Stimulated activated CD4-positive, alpha-beta T cell treated with anti-CD3 and anti-CD28 coated beads, Interleukin-4, amount 100 ng/mL, for 48 hours (primary cell): ENCODE measurements at places on chromosomes 7 and 10.

DNA sequence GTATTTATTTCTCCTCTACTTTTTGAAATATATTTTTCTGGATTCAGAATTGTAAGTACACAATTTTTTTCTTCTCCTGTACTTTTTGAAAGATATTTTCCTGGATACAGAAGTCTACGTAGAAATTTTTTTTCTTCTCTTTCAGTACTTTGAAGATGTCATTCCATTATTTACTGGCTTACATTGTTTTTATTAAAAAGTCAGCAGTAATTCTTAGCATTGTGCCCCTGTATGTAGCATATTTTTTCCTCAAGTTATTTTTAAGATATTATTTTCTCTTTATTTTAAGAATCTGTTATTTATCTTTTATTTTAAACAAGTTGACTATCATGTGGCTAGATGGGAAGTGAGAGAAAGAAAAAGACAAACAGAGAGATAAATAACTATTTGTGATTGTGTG is 119.0 kb upstream of the NPSR1 start:
- no peak for DNase-seq

DNA sequence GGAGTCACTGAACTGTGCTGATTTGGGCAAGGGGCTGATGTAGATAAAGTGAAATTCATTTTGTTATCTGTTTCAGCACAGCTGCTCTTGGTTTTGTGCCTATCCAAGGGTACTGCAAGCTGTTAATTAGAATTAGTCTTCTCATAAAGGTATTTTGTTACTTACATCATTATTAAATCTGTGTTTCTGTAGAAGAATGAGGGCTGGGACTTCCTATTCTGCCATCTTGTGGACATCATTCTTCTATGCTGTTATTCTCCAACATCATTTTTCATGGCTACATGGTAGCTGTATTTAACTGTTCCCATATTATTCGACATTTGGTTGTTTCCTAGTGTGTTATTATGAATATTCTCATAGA is 76.2 kb upstream of the CCDC71L start:
- DNase-seq, result no peak

DNA sequence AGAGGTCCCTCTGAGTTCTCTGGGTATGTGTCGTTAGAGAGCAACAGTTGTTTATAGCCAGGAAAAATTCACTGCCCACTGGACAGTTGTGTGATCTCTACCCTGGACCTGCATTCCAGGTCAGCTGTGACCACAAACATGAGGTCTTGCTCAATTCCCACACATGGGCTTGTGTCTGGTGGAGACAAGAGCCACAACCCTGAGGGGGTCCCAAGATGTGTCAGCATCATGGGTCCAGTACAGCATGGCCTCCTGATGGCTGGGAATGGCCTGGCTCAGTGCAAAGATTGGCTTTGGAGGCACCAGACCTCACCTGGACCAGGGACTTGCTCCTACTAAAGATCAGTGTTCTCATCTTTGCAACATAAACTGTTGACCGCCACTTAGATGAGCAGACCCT is 751.6 kb downstream of the GRID1 start:
- no peak for DNase-seq

GRCh38 chr10:80075781-80076180 is 2.7 kb upstream of the TMEM254 start:
- DNase-seq, result peak; percentile 16

DNA sequence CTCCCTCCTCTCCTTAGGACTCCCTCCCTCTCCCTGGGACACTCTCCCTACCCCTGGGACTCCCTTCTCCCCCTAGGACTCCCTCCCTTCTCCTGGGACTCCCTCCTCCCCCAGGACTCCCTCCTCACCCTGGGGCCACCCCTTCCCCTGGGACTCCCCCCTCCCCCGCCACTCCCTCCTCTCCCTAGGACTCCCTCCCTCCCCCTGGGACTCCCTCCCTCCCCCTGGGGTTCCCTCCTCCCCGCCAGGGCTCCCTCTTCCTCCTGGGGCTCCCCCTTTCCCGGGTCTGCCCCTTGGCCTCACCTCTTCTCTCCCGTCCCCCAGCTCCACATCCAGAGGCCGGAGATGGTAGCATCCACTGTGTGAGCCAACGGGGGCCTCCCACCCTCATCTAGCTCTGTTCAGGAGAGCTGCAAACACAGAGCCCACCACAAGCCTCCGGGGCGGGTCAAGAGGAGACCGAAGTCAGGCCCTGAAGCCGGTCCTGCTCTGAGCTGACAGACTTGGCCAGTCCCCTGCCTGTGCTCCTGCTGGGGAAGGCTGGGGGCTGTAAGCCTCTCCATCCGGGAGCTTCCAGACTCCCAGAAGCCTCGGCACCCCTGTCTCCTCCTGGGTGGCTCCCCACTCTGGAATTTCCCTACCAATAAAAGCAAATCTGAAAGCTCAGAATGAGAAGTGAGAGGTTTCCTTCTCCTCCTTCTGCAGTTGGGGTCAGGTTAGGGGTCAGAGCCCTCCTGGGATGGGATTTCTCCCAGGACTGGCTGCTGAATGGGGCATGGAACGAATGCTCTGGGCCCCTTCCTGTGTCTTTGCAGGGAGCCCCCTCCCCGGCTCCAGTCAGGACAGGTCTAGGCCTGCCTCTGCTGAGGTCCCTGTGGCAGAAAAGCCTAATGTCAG is 1.4 kb upstream of the MUC17 start:
- DNase-seq, result no peak

DNA sequence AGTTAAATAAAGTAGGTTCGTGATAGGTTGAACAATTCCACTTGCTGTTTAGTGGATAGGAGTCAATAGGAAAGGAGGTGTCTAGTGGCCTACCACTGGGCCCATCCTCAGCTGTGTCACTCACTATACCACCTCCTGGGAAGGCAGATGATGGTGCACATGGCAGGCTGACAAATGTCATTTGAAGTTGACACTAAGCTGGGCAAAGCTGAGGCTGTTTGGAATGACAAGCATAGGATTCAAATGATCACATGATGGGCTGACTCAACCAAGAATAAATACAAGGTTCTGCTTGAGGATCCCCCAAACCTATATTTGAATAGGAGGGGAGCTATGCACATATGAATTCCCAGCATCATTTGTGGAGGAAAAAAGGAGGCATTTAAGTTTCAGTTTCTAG is 489.8 kb downstream of the RPS24 start:
- no peak for DNase-seq

- no peak for DNase-seq
Observed at GRCh38 chr10:27816320-27816719, 70.7 kb upstream of the MKX start.

- DNase-seq, result no peak
Observed at GRCh38 chr7:70098133-70098561, 499.9 kb downstream of the AUTS2 start.

DNA sequence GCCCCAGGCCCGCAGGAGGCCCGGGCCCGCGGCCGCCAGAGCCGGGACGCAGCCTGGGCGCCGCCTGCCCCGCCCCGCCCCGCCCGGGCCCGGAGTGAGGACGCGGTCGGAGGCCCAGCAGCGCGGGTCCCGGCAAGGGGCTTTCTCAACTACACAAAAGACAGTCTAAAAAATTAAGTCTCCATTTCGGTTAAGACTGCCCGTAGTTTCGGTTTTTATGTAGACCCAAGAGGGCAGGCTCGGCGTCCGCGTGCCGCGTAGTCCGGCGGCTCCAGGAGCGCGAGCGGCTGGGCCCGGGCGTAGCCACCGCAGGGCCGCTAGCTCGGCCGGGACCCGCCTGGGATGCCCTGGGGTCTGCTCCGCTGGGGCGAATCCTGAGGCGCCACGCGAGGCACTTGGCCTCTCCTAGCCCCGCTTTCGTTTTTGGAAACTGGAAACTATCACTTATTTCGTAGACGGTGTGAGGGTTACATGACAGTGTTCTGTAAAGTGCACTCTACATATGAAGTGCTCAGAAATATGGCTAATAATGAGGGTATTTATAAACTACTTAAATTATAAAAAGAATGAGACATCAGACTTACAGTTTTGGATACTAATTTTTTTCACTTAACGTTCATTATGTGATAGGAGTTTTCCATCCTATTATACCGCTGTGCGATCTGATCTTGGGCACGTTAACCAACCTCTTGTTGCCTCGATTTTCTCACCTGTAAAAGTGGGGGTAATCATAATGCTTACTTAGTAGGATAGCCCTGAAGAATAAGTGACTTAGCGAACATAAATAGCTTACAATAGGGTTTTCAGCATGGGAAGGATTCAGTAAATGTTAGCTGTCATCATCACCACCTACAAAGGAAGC is 573 bp downstream of the BLVRA start:
- peak; percentile 28 for DNase-seq

DNA sequence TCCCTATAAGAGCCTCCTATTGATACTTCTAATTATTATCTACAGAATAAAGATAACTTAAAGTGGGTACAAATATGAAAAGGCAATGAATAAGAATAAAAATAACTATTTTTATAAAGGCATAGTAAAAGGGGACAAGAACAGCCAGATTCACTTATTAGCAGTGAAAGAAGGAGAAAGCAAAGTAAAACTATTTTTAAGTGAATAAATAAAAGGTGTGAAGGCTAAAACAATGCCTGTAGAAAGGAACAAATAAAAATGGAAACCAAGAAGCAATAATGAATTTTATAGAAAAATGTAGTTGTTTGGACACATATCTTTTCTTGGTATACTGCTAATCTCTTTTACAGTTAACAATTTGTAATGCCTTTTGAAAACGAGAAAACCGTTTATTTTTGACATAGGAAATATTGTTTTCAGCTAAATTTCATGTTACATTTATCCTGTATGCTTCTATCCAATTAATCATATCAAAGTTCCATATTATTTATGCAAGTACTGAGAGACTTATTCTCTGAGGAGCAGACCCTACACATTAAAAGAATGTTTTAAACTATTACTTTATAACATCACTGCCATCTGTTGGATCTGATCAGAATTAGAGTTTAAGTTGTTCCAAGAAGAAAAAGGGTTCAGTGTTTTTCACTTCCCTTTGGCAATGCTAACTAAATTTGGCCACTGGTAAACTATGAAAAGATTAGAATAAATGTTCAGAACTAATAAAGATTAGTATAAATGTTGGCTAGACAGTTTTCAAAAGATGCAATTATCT is 59.1 kb downstream of the ARMC3 start:
- DNase-seq, result no peak

- no peak for DNase-seq
Observed at GRCh38 chr7:107856806-107857540, 34.0 kb upstream of the DLD start.

DNA sequence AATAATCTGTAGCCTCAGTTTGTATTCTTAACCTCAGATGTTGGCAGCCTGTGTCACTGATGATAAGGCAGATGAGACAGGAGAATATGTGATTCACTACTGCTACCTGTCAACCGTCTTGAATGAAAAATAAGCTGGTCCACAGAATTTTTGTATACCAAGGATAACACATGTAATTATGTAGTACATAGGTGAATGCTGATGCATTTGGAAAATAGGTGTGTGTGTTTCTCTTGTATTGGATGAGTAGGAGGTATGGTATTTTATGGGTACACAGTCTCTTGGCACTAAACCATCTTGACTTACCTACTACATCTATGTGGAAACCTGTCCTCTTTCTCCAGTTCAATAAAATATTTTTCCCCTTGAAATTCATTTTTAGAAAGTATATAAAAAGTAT is 20.7 kb upstream of the ZRANB1 start:
- DNase-seq, result no peak

DNA sequence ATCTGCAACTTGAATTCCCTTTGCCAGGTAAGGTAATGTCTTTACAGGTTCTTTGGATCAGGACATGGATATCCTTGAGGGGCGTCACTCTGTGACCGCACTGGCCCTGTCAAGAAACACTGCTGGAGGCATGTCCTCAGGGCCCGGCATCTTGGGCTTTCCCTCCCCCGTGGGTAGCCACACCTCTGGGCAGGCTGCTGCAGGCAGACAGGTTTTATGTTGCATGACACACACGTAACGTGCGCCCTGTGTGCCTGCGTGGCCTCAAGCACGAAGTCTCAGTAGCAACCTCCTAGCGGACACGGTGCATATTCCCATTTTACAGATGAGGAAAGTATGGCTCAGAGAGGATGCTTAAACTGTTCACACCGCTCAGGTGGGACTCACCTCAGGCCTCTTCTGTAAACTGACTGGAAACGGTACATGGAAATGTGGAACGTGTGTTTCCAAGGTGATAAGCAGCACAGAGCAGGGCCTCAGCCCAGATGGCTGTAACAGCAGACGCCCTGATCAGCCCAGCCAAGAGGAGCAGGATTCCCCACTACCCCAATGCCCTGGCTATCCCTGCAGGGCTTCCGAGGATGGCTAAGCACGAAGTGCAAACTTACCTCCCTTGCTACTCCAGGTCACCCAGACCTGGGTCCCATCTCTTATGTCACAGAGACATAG is 553.6 kb downstream of the TCERG1L start:
- no peak for DNase-seq

GRCh38 chr7:135924302-135924701 is 52.9 kb downstream of the MTPN start:
- no peak for DNase-seq

DNA sequence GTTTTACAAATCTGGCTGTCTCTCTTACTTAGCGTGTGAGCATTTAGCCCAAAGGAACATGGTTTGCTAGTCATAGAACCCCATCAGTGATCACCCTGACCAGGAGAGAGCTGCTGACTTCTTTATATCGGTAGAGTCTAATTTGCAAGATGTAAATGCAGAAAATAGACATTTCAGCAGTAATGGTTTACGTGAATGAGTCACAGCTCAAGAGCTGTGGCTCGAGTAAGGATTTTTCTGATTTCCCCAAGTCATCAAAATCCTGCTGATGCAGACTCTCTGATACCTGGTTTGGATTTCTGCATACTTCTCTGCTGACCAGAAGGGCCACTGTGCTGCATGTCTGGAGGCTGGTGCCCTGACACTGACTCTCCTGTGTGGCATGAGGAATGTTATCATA is 25.7 kb downstream of the NUB1 start:
- no peak for DNase-seq

- DNase-seq, result no peak
Observed at GRCh38 chr10:19974138-19974537, 157.9 kb downstream of the PLXDC2 start.

DNA sequence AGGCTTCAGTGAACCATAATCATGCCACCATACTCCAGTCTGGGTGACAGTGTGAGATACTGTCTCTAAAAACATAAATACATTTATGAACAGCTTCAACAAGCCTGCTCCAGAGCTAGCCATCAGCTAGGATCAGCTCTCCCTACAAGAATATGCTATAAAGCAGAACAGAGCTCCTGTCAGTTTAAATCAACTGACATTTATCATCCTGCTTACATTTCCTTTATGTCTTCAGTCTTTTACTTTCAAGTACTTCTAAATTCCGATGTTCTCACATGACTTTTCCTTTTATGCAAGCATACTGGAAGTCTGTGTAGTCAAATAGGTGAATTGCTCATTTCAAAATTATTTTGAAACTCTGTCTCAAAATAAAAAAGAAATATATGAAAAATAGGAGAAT is 64.6 kb downstream of the COA1 start:
- no peak for DNase-seq

DNA sequence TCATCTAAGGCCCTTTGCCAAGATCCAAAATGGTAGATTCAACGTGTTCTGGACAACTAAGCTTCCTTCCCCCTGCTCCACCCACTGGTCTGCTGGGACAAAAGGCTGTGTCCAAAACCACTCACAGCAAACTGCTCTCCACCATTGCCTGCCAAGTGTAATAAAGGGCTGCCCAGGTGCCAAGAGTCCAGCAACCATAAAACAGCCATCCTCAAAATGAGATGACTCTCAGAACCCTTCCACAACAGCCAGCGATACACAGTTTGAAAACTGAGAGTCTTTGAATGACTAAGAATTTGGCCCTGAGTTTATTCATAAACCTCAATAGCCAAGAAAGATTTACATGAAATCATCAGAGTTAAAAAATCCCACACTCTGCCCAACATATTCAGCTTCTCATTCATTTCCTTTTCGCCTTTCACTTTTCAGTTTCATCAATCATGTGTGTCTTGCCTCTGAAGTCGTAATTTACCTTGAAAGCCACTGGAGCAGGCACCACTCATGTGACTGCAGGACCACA is 658.1 kb upstream of the MGMT start:
- no peak for DNase-seq

GRCh38 chr10:80090121-80090520 is 11.7 kb downstream of the TMEM254 start:
- no peak for DNase-seq
